ENCODE measurements at places on chromosomes 2 and 18.
A peak's percentile ranks its signal among the peaks of the same experiment; 100 is the strongest.

DNA sequence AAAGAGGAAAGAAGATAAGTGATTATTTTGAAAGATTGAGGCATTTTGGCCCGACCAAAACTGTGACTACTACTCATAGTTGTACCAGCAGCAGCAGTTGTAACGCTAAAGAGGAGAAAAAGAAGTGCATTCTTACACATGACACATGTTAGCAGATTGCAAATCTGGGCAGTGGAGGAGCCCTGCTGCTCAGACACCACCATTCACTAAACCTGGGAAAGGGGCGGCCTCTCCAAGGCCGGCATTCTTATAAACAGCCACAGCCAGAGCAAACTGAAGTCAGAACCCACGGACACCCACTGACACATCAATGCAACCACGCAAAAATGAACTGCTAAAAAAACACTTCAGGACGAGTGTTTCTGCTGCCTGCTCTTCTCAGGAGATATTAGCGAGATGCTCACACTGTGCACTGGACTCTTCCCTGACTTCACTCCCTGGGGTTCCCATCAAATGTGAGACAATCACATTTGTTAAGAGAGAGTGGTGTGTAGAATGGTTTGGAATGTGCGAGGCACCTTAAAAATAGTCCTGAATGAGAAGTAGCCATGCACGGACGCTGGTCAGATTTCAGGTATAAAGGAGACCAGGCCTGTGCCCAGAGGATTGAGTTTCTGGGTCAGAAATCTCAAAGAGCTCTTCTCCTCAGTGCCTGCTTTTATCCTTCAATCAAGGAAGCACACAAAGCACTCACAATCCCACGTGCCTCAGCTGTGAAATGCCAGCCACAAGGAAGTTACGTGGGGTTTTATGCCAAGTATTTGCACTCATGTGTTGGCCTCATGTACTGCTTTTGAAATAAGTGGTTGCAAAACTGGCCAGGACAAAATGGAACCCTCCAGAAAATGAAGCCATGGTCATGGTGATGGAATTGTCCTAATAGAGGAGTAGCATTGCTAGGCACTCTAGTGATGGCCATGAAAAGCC lies 83.4 kb downstream of the MTCL1 start:
- DNase-seq, result no peak

DNA sequence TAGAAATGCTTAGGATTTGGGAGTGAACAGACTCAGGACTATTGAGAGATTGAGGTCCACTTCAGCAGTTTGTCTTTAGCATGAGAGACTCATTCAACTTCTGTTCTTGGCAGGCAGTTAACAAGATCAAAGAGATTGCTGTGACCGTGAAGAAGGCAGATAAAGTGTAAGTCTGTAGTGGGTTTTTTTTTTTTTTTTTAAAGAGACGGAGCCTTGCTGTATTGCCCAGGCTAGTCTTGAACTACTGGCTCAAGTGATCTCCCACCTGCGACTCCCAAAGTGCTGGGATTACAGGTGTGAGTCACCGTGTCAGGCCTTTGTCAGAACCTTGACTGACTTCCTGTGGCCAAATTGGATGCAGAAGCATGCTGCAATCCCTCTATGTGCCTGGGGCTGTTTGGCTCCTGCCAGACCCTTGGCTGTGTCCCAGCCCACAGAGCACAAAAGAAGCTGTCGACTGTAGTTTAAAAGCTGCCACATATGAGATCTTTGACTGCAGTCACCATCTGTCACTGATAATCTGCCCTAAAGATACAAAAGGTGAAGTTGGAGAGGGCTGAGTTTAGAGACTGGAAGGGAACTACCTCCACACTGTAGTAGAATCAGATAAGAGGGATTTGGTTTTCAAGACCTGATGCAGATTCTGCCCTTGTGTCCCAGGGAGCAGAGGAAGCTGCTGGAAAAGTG lies 9.9 kb downstream of the CCT7 start:
- no peak for DNase-seq

DNA sequence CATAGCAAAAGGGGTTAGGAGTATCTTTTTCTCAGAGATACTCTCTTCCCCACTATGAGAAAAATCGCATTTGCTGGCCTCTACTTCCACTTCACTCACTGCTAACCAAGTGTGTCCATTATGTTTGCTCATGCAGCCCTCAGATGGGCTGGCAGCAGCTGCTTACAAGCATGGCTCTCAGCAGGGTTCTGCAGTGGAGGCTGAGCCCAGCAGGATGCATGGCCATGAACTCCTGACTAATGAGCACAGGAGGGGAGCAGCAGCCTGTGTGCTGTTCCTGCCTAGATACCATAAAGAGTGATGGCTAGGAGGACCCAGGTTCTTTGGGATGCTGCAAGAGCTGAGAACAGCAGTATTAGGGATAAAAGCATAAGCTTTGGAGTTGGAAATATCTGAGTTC lies 316.9 kb upstream of the THSD7B start:
- no peak for DNase-seq

GRCh38 chr18:7566567-7567473 lies at the start of gene PTPRM:
Gene PTPRM (plus strand): TSS chr18:7567316. CDS start chr18:7567819, 503 bp downstream.
- DNase-seq, result peak; percentile 66

DNA sequence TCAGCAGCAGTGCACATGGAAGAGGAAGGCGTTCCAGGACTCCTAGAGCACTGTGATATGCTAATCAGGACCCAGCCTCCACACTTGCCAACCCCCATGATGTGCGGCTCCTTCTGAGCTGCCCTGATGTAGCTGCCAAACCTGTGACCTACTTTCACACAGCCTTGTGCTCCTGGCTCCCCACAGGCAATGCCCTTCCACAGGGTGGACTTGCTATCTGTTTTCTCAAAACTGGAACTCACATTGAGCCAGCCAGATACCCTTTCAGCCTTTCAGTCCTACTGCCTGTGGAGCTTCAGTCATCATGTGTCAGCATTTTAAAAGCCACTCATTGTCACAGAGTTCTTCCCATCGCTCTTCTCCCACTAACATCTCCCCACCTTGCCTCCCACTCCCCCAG lies 181.6 kb downstream of the AFF3 start:
- no peak for DNase-seq

GRCh38 chr18:54109131-54109683 lies 115.3 kb downstream of the MBD2 start:
- DNase-seq, result no peak

- DNase-seq, result peak; percentile 17
Observed at GRCh38 chr2:207825045-207825954, 55.6 kb upstream of the FZD5 start.

DNA sequence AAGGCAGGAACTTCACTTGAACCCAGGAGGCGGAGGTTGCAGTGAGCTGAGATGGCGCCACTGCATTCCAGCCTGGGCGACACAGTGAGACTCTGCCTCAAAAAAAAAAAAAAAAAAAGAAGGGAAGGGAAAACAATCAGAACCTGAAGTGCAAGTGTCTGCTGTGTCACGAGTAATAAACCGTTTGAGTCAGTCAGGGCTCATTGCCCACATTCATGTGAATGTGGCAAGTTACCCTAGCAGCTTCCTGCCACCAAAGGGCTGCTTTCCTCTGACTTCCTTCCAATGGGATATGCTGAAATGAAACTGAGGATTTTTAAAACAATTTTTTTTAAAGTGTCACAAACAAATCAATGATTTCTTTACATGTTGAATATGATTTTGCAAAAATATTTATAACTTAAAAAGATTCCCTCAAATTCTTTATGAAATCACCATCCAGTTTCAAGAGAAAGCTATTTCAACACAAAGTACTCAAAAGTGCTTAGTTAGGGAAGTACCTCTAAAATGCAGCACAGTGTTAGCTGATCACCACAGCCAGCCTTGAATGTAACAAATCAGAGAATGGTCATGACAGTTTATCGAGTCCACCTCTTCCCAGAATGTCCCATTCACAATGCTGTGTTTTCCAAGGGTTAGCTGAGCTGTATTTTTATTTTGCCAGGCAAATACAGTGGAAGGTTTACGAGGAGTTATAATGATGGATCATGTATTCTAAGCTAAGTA lies 36.4 kb downstream of the WDSUB1 start:
- DNase-seq, result peak; percentile 88

- no peak for DNase-seq
Observed at GRCh38 chr2:223418131-223418530, 184.0 kb downstream of the SCG2 start.

DNA sequence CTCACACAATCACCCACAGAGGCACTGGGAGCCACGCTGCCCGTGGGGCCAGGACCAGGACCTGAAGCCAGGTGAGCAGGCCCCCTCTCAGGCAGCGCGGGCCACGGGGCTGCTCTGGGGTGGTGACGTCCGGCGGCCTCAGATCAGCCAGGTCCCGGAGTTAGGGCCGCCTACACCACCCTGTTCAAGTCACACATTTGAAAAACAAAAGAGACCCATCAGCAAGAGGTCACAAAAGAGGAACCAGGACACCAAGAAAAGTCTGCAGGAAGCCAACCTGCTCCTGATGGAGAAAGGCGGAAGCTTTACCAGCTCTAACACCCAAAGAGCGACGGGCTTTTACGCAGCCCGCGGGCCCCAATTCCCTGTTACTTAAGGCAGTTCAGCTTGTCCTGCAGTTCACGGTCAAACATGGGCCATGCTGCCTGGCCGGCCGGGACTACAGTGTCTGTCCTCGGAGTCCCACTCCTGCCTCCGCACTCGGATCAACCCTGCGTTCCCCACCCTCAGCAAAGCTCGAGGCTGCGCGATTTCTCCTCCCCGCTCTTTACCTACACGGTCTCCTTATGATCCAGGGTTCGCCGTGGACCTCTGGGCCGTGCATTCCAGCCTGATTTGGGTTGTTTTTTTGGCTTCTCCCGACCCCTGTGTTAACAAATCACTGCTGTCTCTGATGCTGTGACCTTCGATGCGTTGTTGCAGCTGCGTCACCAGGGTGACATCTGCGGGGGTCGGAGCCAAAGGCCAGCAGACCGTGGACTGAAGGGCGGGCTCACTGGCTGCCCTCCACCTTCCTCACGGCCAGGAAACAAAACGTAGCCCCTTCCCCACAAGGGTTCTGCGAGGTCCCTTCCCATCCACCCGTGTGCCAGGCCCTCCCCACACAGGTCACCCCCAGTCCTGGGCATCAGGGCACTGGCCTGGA lies 31.0 kb downstream of the SNORC start:
- no peak for DNase-seq

GRCh38 chr18:59689756-59690155 lies 7.5 kb downstream of the CCBE1 start:
- DNase-seq, result no peak

GRCh38 chr2:157269922-157270321 lies 12.4 kb downstream of the GALNT5 start:
- peak; percentile 82 for DNase-seq

DNA sequence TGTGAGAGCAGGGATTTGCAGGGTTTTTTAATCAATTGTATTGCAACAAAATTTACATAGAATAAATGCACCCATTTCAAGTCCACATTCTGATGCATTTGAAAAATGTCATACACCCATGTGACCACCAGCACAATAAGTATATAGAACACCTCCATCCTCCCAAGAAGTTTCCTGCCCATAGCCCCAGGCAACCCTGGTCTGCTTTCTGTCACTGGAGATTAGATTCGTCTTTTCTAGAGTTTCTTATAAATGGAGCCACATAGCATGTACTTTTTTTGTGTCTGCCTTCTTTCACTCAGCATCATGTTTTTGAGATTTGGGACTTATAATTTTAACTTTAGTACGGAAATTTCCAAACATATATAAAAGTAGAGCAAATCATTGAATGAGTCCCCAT lies 127.2 kb upstream of the EPAS1 start:
- DNase-seq, result no peak

DNA sequence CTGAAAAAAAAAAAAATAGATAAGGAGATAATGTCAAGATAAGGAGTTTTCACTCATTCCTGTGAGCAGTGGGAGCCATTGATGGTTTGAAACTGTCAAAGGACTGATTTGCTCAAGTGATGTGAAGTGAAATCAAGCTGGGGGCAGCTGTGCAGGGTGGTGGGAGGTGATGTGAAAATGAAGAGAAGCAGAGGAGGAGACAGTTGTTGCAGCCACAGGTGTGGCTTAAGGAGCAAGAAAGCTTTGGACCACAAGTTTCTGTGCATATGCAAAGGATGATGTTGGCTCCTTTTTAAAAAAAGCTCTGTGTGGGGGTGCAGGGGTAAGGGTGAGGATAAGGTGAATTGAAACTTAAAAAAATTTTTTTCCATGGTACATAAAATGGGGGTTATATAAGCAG lies 8.3 kb downstream of the EFR3B start:
- DNase-seq, result no peak

DNA sequence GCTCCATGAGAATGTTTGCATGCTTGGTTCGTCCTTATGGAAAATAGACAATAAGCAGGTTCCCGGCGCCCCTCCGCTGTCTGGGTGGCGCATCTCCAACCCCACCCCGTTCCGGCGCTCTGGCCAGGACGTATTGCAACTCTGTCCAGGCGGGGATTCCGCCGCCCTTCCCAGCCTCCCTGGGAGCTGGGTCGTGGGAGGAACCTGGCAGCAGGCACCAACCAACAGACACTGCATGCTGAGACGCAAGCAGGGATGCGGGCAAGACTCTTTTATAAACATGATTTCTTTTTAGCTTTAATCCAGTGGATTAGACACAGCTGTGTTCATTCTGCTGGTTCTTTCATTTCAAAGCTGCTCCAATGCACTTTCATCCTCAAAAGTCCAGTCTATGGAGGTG lies 240.2 kb downstream of the SH3BP4 start:
- DNase-seq, result no peak

- DNase-seq, result no peak
Observed at GRCh38 chr2:153416071-153416470, 62.5 kb downstream of the RPRM start.

DNA sequence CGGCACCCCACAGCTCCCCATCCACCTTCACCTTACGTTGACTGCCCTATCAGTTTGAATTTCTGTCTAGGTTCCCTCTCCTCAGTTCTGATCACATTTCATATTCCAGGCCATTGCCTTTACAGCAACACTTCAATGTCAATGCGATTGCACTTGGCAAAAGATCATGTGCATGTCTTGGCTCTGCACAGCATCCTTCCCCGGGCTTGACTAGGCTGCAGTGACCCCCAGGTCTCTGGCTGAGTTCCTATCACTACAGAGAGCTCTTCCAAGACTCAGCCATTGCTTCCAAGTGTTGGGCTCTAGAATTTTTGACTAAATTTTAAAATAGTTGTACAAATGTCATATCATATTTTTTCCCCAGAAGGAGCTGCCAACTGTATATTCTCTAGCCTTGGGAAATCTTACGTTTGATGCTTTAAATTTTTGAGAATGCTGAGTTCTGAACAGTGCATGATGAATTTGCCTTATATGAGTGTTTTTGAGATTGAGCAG lies 103.8 kb upstream of the NEDD4L start:
- DNase-seq, result no peak

DNA sequence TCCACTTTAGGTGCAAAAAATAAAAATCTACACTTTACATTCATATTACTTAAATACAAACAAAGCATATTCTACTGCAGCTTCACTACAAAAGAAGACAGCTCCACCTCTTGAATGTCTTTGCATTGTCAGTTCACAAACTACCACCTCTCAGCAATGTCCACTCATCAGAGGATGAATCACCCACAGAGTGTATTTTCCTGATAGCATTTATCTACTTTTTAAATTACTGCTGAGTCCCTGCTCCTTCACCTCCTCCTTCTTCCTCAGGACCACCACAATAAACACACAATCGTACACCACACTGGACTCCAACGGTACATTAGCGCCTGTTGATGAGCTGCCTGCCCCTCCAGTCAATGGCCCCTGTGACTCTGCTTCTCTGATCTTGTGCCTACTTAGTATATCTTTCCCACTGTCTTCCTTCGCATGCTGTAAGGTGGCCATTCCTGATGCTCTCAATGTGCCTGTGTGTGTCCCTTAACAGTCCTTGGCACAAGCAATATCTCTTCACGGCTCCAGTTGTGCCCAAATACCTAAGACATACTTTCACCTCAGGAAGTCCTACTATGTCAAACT lies 120.9 kb downstream of the DHRS9 start:
- DNase-seq, result no peak

GRCh38 chr18:5961097-5961827 lies 65.9 kb upstream of the TMEM200C start:
- DNase-seq, result no peak
